ENCODE measurements at places on chromosomes 3 and 15.

DNA sequence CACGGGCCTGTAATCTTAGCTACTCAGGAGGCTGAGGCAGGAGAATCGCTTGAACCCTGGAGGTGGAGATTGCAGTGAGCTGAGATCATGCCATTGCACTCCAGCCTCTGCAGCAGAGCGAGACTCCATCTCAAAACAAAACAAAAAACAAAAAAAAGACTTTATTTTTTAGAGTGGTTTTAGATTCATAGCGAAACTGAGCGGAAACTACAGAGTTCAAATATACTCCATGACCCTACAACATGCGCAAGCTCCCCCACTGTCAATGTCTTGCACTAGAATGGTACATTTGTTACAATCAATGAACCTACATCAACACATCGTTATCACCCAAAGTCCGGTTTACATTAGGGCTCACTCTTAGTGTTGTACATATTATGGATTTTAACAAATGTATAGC is 2.2 kb upstream of the CRTAP start:
- no peak for DNase-seq

DNA sequence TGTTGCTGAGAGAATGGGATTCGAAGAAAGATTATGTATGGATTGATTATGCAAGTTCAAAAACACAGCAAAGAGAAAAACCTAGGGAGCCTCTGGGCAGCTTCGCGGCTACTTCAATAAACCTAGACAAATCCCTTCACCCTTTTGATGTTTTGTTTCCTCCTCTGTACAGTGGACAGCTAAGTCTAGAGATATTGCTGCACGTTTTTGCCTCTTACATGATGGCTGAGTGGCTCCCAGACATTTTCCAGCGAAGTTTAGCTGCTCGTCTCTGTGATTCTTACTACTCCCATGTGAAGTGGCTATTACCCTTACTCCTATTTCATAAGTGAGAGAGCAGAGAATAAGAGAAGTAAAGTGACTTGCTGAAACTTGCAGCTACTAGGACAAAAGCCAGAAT is 695.0 kb upstream of the GRM7 start:
- no peak for DNase-seq

- DNase-seq: no peak
These were observed 12.4 kb downstream of the KLF13 start for GRCh38 chr15:31338879-31339557.

- DNase-seq: no peak
These were observed 15.4 kb downstream of the DPH3 start for GRCh38 chr3:16249336-16249735.

- DNase-seq: no peak
These were observed 37.7 kb upstream of the NAALADL2 start for GRCh38 chr3:174821477-174821876.

GRCh38 chr3:14297784-14298236 is 104.6 kb upstream of the SLC6A6 start:
- DNase-seq: no peak

- no peak for DNase-seq
These were observed 69.6 kb downstream of the EEFSEC start for GRCh38 chr3:128222796-128223385.

GRCh38 chr15:83014205-83014653 is 2.8 kb upstream of the C15orf40 start:
- no peak for DNase-seq

DNA sequence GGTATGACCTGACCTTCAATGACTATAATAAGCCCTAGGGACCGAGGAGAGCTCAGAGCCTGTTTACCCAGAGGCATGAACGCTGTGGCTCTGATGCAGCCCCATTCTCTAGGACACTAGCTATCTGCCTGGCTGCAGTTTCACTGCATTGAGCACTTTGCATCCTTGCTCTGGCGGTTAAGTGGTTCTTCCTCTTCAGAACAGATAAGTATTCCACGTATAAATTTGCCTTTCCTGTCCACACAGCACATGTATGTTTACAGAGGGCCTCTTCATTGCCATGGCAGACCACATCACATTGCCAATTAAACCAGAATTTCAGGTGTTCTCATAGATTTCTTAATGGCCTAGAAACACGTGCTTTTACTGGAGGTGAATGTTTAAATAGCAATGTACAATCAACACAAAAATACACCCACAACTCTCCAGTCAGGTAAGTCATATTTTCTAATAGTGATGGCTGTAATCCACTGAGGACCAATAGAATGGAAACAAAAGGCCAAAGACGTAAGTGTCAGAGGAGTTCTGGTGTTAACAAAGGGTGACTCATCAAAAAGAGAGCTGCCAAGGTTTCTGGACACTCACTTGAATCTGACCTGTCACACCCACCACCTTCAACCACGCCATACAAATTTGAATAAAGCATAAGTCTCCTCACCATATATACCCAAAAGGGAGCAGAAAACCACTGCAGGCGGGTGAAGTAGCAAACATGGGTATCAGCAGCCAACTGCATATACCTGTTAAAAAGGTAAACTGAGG is 553.4 kb downstream of the OCA2 start:
- no peak for DNase-seq

- DNase-seq: no peak
These were observed 889.7 kb downstream of the IGSF11 start for GRCh38 chr3:118144919-118145318.

DNA sequence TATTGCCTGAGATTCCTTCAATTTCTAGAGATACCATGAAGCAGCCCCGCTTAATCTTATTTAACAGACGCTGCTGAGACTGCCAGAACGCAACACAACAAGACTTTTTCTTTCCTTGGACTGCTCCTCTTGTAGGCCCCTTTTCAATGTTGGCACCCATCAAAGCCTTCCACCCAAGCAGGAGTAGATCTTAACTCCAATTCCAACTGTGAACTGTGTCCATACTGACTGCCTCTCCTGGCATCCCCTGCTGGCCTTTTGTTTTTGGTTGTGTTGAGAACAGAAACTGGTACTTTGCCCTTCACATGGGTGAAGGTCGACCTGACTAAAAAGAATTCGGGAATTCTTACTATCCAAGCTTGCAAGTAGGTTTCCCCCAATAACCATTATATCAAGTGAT is 50.2 kb downstream of the TRIM71 start:
- DNase-seq: no peak

GRCh38 chr3:145124900-145125678 is 1035.9 kb downstream of the PLOD2 start:
- no peak for DNase-seq

DNA sequence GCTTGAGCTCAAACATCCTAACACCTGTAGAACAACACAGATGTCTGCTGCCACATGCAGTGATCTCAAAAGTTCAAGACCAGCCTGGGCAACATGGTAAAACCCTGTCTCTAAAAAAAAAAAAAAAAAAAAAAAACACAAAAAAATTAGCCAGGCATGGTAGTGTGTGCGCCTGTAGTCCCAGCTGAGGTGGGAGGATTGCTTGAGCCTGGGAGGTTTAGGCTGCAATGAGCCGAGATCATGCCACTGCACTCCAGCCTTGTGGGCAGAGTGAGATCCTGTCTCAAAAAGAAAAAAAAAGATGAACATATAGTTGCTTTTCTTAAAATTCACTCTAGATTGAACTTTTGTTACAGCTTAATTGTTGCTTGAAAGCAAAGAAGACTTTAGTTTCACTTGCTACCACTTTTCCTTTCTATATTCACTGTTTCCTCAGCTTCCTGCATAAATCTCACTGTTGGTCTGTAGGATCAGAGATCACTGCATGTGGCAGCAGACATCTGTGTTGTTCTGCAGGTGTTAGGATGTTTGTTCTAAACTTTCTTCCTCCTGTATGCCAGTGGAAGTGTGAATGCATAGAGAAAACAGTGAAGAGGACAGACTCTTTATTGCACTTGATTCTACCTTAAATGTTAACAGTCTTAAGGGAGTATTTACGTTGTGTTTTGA is 12.6 kb downstream of the RAB11A start:
- DNase-seq: no peak

GRCh38 chr3:53287131-53287629 is 31.4 kb upstream of the TKT start:
- no peak for DNase-seq

DNA sequence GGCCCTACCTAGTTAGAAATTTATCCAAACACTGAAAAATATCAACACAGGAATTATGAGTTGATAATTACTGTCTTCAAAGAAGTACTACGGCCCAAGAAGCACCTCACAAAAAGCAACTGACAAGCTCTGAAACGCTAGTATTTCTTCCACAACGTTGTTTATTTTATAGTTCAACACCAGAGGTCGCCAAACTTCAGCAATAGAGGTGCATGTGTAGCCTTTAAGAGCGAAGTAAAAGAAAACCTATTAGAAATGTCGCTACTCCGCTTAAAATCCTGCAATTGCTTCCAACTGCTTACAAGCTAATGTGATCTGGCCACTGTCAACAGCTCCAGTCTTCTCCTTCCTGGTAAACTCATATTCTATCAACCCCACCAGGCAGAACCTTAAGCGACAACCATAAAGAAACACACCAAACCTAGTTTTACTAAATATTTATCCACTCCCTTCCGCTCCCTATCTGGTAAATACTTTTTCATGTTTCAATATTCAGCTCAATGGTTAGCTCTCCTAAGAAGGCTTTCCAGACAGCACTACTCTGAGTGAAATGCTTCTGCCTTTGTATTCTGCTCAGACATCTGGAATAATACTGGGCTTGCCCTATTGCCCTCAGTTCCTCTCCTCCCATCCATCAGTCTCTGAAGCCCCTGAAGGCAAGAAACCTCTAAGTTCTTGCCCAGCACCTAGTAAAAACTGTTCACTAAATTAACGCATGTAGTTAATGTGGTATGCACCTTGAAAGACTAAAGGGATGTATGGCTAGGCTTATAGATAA is 110.2 kb downstream of the NR1I2 start:
- no peak for DNase-seq

DNA sequence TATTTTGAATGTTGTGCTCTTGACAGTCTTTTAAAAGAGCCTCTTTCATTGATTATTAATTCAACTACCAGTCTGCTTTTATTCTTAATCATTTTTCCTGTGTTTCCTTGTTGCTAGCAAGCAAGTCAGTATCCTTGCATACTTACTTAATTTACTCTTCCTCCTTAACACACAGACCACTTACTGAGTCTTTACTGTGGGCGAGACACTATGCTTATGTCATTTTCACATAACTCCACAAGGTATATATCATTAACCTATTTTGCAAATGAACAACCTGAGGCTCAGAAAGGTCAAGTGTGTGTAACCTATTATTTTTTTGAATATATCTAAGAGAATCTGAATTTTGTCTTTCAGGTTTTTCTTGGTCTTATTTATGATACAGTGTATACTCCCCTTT is 130.9 kb downstream of the WDR76 start:
- no peak for DNase-seq

DNA sequence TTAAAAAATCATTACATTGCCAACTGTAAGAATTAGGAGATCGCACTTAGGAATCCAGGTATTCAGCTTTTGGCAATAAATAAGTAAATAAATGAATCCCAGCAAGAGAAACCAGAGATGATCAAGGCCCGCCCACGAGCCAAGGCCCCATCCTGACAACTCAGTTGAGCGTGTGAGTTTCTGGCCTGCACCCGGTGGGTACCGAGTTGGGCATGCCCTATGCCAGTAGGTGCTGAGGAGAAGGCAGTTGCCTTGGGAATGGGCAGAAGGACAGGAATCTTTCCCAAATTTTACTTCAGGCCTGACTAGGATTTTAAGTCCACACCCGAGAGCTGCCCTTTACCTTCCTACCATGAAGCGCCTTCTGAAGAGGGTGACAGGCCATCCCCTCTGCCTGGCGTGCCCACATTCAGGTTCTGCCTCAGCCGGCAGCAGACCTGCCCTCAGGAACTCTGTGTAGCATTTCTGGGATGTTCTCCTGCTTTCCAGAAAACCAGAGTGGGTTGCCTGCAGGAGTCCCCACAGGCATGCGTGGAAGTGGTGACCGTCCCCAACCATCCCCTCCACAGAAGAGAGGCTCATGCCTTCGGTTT is 99.3 kb upstream of the ALDH1A3 start:
- DNase-seq: no peak

DNA sequence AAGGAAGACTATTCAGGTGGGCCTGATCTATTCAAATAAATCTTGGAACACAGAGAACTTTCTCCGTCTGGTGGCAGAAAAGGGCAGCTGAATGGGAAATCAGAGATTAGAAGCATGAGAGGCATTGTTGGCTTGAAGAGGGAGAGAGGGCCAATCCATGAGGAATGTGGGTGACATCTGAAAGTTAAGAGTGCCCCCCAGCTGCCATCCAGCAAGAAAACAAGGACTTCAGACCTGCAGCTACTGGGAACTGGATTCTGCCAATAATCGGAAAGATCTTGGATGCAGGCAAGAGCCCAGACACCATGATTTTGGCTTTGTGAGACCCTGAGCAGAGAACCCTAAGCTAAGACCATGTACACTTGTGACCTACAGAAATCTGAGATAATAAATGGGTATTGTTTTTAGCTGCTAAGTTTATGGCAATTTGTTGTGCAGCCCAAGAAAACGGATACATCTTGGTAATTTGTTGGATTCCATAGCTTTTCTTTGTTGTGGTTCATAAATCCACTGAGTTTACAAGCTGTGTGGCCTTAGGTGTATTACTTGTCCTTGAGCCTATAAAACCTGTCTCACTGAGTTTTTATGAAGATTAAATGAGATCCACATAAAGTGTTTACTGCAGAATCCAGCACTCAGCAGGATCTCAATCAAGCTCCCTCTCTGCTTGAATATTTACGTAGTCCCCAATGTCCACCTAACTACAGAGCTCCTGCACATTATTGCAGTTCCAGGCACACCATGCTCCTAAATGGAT is 82.1 kb upstream of the PRTG start:
- DNase-seq: no peak

DNA sequence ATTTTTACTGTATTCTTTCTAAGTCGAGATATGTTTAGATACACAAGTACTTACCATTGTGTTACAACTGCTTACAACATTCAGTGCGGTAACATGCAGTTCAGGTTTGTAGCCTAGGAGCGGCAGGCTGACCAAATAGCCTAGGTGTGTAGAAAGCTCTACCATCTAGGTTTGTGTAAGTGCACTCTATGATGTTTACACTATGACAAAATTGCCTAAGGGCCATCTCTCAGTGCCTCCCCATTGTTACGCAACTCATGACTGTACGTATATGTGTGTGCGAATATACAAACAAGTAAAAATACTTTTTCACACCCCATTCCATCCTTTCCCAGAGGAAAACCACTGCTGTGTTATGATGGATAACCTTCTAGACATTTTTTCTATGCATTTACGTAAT is 44.3 kb downstream of the PXYLP1 start:
- no peak for DNase-seq

DNA sequence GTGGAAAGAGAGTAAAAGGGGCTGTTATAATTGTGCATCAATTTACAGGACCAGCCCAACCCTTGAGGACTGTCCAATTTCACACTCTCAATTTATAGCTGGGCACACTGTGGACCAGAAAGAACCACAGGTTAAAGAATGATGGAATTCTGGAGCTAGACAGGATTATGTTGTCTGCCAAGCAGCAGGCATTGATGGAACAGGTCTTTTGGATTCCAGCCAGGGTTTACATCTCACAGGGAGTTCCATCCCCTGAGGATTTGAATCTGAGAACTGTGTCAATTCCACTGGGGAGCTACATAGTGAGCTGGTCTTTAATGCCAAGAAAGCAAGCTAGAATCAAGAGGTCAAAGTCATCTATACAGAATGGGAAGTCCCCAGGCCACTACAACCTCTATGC is 389.5 kb upstream of the WNT5A start:
- DNase-seq: no peak

- DNase-seq: no peak
These were observed 372.2 kb downstream of the VGLL3 start for GRCh38 chr3:86618706-86619105.

Measured in stimulated activated CD4-positive, alpha-beta T cell treated with anti-CD3 and anti-CD28 coated beads, Interleukin-15, amount 100 ng/mL, for 1 hour (primary cell).